ENCODE measurements at places on chromosomes 16 and 17. TPM values are rescaled to one million over a fixed set of nuclear protein-coding genes. Genes with fewer than 3 reads are reported as not detected.
A peak's percentile ranks its signal among the peaks of the same experiment; 100 is the strongest.

- no peak for DNase-seq
Observed at GRCh38 chr17:15380446-15380845, 39.0 kb upstream of the TEKT3 start.

DNA sequence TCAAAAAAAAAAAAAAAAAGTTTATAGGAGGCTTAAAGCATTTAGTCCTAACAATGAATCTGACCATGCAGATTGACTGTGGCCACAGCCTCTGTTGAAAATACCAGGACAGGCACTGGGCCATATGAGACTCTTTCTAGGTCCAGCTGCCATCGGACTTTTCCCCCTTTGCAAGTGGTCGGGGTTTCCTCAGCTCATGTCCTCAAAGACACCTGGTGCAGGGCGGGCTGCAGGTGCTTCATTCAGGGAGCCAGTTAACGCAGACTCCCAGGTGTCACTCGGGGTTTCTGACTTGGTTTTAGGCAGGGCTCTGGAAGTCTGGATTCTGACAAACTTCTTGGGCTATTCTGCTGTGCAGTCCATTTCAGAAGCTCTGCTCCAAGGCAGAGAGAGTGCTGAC lies 20.9 kb downstream of the ELAC2 start:
- DNase-seq, result no peak

GRCh38 chr17:52235516-52235915 lies 77.0 kb upstream of the CA10 start:
- no peak for DNase-seq

DNA sequence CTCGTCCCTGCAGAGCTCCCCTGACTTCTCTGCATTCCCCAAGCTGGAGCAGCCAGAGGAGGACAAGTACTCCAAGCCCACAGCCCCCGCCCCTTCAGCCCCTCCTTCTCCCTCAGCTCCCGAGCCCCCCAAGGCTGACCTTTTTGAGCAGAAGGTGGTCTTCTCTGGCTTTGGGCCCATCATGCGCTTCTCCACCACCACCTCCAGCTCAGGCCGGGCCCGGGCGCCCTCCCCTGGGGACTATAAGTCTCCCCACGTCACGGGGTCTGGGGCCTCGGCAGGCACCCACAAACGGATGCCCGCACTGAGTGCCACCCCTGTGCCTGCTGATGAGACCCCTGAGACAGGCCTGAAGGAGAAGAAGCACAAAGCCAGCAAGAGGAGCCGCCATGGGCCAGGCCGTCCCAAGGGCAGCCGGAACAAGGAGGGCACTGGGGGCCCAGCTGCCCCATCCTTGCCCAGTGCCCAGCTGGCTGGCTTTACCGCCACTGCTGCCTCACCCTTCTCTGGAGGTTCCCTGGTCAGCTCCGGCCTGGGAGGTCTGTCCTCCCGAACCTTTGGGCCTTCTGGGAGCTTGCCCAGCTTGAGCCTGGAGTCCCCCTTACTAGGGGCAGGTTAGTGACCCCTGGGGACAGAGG lies 11.4 kb downstream of the MLLT6 start:
- no peak for DNase-seq

Gene NETO2
- total RNA-seq, result 4.8 TPM

DNA sequence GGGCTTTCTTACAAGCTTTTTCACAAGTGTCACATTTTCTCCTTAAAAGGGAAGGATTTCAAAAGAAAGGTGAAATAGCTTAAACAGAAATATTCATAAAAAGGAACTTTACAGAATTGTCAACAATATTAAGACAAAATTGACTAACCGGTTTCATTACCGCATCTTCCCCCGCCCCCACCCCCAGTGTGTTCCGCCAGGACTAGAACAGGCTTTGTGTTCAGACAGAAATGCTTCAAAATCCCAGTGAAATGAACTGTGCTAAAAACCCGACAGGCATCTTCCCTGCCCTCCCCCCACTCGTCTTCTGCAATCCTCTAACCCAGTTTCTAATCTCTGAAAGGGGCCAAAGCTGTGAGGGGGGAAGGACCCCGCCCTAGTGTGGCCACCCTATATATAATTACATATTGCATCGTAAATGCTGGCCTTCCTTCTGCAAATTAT lies 990 bp upstream of the ROGDI start:
- DNase-seq, result no peak

Gene GPR142
- not detected for total RNA-seq

GRCh38 chr17:37714897-37715296 lies 30.0 kb downstream of the HNF1B start:
- no peak for DNase-seq

DNA sequence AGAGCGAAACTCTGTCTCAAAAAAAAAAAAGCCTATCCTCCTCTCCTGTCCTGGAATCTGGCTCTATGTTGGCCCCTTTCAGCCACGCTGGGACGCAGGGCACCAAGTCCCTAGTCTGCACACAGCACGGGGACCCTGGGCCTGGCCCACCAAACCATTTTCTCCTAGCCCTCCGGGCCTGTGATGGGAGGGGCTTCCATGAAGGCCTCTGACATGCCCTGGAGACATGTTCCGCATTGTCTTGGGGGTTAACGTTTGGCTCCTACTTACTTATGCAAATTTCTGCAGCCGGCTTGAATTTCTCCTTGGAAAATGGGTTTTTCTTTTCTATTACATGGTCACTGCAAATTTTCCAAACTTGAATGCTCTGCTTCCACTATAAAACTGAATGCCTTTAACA lies 12.6 kb upstream of the GPT2 start:
- no peak for DNase-seq

DNA sequence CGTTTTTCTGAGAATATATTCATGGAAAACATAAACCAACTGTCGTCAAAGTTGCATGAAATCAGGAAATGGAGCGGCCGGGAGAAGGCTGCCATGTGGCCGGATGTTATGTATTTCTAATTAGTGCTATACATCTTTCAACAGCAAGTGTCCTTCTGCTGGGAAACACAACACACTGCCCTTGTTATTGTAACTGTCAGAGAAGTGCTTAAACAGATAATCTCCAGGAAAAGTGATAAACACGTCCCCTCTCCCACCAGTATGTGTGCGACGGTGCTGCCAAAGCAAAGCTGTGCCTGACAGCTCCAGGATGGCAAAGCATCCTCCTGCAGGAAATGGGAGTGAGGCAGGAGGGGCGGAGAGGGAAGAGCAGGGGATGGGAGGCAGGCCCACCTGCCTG lies 111.8 kb downstream of the SMG6 start:
- DNase-seq, result no peak

Gene TK1
- total RNA-seq, result 12.7 TPM

- peak; percentile 81 for DNase-seq
Observed at GRCh38 chr17:50110591-50111349, 15.6 kb downstream of the PDK2 start.
